ENCODE measurements at places on chromosomes 6 and 20.

DNA sequence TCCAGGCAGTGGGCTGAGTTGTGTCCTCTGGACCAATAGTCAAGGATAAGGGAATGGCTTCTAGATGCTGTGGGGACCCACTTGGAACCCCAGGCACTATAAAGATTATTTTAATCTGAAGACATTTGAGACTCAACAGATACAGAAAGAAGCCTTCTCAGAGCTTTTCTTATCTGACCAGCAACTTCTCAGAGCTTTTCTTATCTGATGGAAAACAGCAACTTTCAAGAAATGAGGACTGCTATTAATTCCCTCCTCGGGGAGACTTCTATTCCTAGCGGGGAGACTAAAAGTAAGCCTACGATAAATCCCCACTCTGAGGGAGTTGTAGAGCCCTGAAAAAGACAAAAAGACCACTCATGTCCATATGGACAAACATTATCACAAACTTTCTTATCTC lies 160.5 kb downstream of the RNASET2 start:
- DNase-seq = no peak

GRCh38 chr20:46332373-46333160 lies 24.3 kb upstream of the CDH22 start:
- no peak for DNase-seq

DNA sequence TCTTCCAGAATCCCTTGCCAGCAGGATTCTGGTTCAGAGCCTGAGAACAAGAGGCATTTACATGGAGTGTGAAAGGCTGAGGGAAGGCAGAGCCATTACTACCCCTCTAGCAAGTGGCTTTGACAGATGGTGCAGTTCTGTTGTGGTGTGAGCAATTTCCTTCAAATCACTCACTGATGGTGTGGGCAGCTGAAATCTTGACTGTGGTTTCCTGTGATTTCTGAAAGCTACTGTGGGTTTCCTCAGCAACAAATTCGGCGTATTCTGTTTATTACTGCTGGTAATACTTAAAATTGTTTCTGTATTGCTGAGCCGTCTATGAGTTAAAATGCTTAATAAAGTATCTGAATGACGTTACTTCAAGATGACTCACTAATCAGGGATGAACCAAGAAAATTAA lies 181.5 kb upstream of the TCF21 start:
- DNase-seq = peak; percentile 54

DNA sequence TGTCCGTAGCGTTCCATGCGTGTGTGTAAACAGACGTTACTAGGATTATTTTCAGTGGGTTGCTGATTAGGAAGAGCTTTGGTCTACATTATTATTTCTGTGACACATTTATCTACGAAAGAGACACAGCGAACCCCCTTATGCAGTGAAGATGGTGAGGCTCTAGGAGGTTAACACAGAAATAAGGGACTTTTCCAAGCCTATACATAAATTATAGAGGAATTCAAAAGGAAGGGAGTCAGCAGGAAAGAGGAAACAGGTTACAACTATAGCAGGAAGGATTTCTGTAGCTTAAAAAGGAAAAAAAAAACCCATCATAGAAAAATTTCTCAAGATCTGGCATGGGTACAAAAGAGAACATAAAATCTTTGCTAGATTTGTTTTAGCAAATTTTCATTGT lies 12.9 kb upstream of the RPS6KA2 start:
- no peak for DNase-seq

- no peak for DNase-seq
These were observed 41.4 kb downstream of the MAP3K7 start for GRCh38 chr6:90545448-90545847.

- no peak for DNase-seq
These were observed 180.9 kb downstream of the ARID1B start for GRCh38 chr6:156957931-156958547.

GRCh38 chr20:34293119-34293518 lies 10.0 kb downstream of the AHCY start:
- DNase-seq = no peak

- peak; percentile 21 for DNase-seq
These were observed 1.0 kb upstream of the HELZ2 start for GRCh38 chr20:63574829-63575743.

DNA sequence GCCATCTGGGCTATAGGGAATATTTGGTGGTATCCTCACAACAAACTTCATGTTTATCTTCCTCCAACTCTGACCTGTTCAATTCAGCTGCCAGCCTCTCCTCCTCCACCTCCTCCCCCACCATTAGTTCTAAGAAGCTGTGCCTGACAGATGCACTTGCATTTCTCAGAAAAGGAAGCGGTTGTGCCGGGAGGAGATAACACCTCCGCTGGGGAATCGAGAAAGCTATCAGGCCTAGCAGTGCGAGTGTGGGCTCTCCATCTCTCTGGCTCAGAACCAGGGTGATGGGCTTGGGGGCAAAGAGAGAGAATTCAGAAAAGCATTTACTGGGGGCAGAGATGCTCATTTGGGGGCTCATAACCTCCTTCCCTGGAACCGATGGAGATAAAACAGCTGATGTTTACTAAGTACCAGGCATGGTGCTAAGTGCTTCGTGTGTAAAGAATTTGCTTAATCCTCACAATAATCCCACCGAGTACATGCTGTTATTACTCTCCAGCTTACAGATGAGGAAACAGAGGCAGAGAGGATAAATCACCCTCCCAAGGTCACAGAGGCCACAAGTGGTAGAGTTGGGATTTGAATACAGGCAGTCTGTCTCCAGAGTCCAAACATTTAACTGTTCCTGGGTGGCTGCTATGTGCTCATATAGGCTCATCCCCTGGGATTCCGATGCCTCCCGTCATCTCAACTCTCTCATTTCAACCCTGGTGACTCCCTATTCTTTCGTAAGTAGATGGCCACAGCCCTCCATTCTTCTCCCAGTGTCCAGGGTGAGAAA lies 38.3 kb downstream of the COX4I2 start:
- no peak for DNase-seq

DNA sequence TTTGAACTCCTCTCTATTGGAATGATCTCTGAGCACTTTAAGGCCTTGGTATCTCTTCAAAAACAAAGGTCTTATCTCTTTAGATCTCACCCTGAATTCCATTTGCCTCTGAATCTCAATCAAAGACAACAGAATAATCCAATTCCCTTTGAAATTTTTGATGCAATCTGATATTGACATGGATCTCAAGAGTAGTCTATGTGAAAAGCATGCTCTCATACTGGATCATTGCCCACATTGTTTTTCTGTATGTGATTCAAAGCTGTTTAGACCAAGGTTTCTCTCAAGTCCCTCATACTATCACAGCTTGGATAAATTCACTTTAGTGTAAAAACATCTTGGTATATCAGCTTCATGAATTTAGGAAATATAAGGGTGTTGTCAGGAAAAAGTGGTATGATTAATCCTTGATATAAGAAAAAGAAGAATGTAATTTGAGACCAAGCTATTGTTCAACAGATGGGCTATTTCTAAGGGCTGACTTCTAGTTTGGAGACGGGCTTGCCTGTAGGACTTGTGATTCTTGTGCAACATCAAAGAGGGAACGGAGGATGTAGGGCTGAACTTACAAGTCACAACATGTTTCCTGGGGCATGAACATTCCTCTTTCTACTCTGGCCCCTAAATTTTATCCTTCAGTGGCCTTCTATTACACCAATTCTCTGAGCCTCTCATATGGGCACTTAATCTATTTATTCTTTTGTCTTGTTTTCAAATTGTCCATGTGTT lies 77.9 kb upstream of the CITED2 start:
- DNase-seq = peak; percentile 42

DNA sequence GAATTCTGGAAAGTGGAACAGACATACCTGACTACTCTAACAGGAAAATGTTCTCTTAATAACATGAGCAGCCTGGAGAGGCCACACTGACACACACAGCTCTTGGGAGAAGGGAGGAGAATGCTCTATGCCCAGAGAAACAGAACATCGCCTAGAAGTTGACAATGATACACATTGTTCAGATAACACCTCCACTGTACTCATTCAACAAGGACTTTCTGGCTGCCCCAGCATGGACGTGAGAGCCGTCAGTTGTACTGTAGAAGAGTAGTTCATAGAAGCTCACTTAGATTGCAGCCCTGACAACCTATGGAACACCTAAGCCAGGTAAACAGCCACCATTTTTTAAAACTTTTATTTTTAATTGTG lies 28.9 kb downstream of the BMP7 start:
- no peak for DNase-seq

DNA sequence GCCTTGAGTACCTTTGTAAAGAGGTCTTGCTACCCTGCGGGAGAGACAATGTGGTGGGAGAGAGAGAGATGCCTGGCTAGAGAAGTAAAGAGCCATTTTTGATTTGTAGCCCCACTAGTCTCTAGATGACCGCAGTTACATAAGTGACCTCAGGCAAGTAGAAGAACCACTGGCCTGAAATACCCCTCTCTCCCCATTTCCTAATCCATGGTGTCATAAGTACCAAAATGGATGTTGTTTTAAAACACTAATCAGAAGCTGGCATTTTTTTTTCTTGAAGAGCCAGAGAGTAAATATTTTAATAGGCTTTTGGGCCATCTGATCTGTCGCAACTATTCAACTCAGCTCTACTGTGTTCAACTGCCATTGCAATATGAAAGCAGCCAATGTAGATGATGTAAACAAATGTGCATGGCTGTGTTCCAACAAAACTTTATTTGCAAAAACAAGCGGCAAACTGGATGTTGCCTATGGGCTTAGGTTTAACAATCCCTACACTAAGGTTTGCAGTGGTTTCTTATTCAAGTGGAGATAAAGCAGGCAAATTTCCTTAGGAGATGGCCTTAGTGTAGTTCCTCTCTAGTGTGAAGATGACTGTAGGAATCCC lies 36.5 kb downstream of the RARS2 start:
- peak; percentile 19 for DNase-seq

- DNase-seq = no peak
These were observed 46.9 kb downstream of the TRAF3IP2 start for GRCh38 chr6:111558690-111559187.

- no peak for DNase-seq
These were observed 3.8 kb downstream of the ULBP1 start for GRCh38 chr6:149967591-149967990.

GRCh38 chr6:52502306-52503029 lies 74.4 kb downstream of the TRAM2 start:
- DNase-seq = no peak

GRCh38 chr20:8301655-8302054 lies 169.6 kb downstream of the PLCB1 start:
- DNase-seq = no peak

GRCh38 chr6:159727717-159728445 lies 575 bp downstream of the WTAP start:
- DNase-seq = peak; percentile 67

DNA sequence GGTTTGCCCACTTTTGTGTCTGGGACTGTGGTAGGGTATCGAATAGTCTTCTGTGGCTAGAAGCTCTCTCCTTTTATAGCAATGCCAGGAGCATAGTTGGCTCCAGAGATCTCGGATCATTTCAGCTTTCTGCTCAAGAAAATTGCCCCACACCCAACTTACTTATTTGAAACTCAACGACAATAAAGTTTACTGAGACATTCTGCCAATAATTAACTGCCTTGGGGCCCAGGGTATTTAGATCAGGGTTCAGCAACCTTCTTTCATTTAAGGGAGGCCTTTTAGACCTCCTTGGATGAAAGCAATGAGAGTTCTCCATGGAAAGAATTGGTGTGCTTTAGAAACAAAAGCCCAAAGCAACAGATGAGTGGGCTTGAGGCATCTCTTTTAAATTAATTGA lies 53.8 kb upstream of the GMPR start:
- no peak for DNase-seq

- peak; percentile 19 for DNase-seq
These were observed 289.6 kb downstream of the PREX1 start for GRCh38 chr20:48538058-48538825.

GRCh38 chr6:14596410-14596809 lies 478.8 kb downstream of the CD83 start:
- DNase-seq = no peak

DNA sequence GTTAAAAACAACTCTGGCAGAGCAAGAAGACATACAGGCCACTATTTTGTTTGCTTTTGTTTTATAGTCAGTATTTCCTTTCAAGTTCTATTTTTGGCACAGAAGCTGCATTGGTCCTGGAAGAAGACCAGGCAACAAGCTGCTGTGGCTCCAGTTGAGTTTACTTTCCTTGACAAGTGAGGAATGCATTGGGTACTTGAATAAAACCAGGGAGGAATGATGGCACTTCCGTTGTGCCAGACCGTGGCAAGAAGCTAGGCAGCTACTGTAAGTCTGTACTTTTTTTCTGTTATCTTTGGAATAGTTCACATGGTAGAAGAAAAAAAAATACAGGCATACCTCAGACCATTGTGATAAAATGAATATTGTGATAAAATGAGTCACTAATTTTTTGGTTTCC lies 66.3 kb downstream of the NCOA3 start:
- DNase-seq = peak; percentile 85

GRCh38 chr6:5622276-5623005 lies 361.1 kb downstream of the FARS2 start:
- no peak for DNase-seq

DNA sequence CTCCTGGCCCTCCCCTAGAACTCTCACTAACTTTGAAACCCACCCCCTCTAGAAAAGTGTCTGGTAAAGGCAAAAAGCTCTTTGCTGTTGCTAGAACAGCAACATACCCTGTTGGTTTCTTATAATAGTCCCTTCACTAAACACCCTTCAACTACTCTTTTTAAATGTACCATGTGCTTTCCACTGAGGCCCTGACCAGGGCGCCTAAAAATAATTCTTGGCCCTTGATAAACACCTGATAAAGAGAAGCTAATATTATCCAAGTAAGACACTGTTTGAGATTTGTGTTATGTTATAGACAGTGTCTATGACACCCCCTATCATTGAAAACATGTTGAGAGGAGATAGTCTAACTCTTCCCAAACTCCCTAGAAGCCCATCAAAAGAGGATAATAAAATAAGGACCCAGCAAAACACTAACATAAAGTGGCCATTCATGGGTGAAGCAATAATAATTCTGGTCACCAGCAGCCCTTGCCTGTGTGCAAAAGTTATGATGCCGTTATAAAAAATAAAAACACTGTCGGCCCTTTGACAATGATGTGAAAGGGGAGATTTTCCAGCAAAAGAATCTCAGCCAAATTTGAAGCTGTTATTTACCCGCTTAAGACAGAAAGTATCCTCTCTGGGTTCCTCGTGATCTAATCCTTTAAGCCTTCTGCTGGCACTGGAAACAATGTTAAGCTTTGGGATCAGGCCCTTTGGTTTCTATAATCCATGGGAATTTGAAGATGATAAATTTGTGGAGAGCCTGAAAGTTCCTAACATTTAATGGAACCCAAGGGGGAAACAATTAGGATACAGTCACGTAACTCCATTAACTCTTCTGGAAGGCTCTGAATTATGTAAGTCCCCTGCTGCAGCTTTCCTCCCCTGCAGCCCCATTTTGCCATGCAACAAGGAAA lies 122.6 kb upstream of the PLCB4 start:
- peak; percentile 52 for DNase-seq

DNA sequence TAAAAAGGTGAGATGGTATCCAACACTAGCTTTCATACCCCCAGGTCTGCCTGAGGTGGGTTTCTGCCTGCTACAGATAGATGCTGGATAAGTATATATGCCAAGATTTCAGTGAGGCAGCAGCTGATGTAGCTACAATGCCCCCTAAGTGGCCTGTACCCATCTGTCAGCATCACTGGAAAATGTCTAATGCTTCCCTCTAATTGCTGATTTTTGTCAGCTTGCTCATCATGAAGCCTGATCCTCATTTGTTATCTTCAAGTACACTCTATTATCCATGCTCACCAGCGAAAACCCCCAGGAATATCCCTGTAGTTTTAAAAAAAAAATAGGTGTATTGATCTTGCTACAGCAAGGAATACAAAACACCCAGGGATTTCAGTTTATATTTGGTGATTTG lies 32.2 kb downstream of the OPRM1 start:
- DNase-seq = no peak

GRCh38 chr20:50191065-50191543 lies 474 bp downstream of the CEBPB start:
- DNase-seq = no peak

- DNase-seq = no peak
These were observed 49.5 kb downstream of the UNC5CL start for GRCh38 chr6:40989204-40990169.

Measured in adipocyte (in vitro differentiated cells).